Activated CD4-positive, alpha-beta memory T cell treated with anti-CD3 and anti-CD28 coated beads, Interleukin-2, amount 10 ng/mL, durations not matched to agents 7 days and 5 days (primary cell): ENCODE measurements at places on chromosomes 2 and 18. TPM values are rescaled to one million over a fixed set of nuclear protein-coding genes. Genes with fewer than 3 reads are reported as not detected.

SOX11 gene
- total RNA-seq = not detected

RAB17 gene
- total RNA-seq = not detected

GPR17 gene
- total RNA-seq = not detected

ELOA2 gene
- total RNA-seq = not detected

STK17B gene
- total RNA-seq = 367 TPM

NCK2 gene
- total RNA-seq = 70.8 TPM

SAP130 gene
- 37.5 TPM for total RNA-seq

WDR54 gene
- total RNA-seq = 105 TPM

DNA sequence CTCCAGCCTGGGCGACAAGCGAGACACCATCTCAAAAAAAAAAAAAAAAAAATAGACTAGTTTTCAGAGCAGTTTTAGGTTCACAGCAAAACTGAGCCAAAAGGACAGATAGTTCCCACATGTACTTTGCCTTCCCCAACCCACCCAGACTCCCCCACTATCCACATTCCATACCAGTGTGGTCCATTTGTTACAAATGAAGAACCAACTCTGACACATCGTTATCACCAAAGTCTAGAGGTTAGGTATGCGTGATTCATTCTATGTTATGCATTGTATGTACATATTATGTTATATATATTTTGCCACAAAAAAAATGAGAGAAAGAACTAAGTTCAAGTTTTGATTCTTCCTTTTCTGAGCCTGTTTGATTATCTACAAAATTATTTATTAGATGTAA is 3.5 kb downstream of the DUSP11 start:
- no peak for DNase-seq
- H3K4me3 ChIP-seq = no peak overlapping the region
- H3K36me3 ChIP-seq = peaks cover 54% of the 10 kb centered on the region
- H3K27me3 ChIP-seq = no peaks in the 10 kb centered on the region
- no peak overlapping the region for H3K27ac ChIP-seq
- peaks cover 31% of the 10 kb centered on the region for H3K4me1 ChIP-seq

- no peak overlapping the region for H3K4me3 ChIP-seq
- no peak overlapping the region for H3K27ac ChIP-seq
- peaks cover 16% of the 10 kb centered on the region for H3K4me1 ChIP-seq
- DNase-seq = no peak
These were observed 44.9 kb upstream of the PELI1 start for GRCh38 chr2:64189167-64189566.

GRCh38 chr2:197946562-197946961 is 142.2 kb downstream of the PLCL1 start:
- H3K36me3 ChIP-seq = no peaks in the 10 kb centered on the region
- H3K4me3 ChIP-seq = no peak overlapping the region
- no peaks in the 10 kb centered on the region for H3K27me3 ChIP-seq
- H3K27ac ChIP-seq = no peak overlapping the region
- DNase-seq = no peak
- no peaks in the 10 kb centered on the region for H3K4me1 ChIP-seq

DNA sequence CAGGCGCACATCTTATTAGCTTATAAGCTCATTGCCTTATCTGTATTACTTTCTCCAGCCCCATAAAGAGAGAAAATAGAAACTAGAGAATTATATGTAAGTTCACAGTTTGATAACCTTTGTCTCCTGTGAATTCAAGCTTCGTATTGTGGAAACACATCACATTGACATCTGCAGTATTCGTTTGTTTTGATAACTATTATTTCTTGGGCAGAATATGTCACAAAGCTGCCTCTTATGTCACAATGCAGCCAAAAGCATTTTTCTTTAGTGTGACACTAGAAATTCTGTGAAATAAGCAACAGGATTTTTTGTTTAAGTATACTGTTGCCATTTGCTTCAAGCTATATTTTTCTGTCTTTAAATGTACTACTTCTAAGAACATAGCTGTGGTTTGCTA is 221.5 kb downstream of the DOK6 start:
- H3K27me3 ChIP-seq = no peaks in the 10 kb centered on the region
- H3K4me3 ChIP-seq = no peak overlapping the region
- DNase-seq = no peak
- H3K27ac ChIP-seq = no peak overlapping the region

DNA sequence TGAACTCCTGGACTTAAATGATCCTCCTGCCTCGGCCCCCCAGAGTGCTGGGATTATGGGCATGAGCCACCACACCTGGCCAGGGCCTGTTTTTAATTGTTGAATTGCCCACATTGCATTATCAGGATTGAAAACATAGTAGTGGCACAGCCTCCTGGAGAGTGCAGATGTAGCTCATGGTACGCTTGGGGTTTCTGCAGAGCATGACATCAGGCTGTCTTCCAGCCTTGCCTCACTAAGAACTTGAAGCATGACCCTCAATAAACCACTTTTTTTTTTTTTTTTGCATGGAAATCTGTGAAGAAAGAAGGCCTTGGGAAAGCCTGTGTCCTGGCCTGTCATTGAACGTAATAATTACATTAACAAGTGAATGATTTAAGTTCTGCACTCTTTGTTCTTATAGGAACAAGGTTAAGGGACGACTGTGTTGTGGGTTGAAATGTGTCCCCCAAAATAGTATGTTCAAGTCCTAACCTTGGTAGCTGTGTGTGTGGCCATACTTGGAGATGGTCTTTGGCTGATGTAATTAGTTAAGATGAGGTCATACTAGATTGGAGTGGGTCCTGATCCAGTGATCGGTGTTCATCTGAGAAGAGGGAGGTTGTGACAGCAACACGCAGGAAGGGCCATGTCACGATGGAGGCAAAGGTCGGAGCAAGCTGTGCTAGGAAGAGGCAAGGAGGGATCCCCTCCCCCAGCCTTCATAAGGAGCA is 90.2 kb downstream of the AGAP1 start:
- no peak for DNase-seq
- no peaks in the 10 kb centered on the region for H3K36me3 ChIP-seq
- H3K27ac ChIP-seq = no peak overlapping the region

- peaks cover 56% of the 10 kb centered on the region for H3K36me3 ChIP-seq
- no peak overlapping the region for H3K4me3 ChIP-seq
- DNase-seq = no peak
- H3K27ac ChIP-seq = no peak overlapping the region
- no peaks in the 10 kb centered on the region for H3K27me3 ChIP-seq
- H3K4me1 ChIP-seq = peaks cover 26% of the 10 kb centered on the region
These were observed 10.6 kb downstream of the SLC1A4 start for GRCh38 chr2:64999754-65000153.

DNA sequence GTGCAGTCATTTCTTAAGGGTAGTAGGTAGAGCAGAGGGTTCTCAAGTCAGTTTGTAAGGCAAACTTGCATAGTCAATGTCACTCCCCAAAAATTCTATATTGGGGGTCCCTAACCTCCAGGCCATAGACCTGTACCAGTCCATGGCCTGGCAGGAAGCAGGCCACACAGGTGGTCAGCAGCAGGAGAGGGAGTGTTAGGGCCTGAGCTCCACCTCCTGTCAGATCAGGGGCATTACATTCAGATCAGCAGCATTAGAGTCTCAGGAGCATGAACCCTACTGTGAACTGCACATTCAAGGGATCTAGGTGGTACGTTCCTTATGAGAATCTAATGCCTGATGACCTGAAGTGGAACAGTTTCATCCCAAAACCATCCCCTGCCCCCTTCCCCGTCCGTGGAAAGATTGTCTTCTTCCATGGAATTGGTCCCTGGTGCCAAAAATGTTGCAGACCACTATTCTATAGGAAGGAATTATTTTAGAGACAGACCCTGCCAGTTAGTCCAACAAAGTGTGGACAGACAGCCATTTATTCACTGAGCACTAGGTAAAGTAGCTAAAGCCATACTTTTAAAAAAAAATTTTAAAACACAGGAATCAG is 6.7 kb downstream of the COA5 start:
- peak; percentile 34 for DNase-seq
- no peak overlapping the region for H3K4me3 ChIP-seq
- no peak overlapping the region for H3K27ac ChIP-seq
- no peaks in the 10 kb centered on the region for H3K27me3 ChIP-seq

GRCh38 chr2:209208211-209208610 is 215.6 kb upstream of the MAP2 start:
- no peaks in the 10 kb centered on the region for H3K36me3 ChIP-seq
- no peak for DNase-seq
- no peaks in the 10 kb centered on the region for H3K4me1 ChIP-seq
- H3K27me3 ChIP-seq = no peaks in the 10 kb centered on the region

DNA sequence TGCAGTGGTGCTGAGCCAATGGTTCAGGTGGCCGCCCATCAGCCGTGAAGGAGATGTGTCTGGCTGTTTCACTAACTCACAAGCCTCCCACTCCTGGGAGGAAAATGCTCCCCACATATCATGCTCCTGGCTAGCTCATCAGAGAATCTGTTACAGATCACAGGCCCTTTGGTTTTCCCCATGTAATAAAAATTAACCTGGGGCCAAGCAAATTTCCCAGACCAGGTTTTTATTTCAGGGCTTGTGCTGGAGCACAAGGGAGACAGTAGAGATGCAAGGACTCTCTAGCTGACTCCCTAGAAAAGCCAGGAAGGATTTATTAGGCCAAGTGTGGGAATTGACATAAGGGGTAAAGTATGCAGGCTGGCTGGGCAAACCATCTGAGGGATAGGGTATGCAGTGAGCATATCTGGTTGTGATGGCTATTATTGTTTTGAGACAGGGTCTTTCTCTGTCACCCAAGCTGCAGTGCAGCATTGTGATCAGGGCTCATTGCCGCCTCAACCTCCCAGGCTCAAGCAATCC is 40.6 kb upstream of the CCBE1 start:
- H3K27ac ChIP-seq = no peak overlapping the region
- DNase-seq = no peak
- no peaks in the 10 kb centered on the region for H3K4me1 ChIP-seq
- H3K27me3 ChIP-seq = peaks cover 3% of the 10 kb centered on the region
- H3K36me3 ChIP-seq = no peaks in the 10 kb centered on the region

DNA sequence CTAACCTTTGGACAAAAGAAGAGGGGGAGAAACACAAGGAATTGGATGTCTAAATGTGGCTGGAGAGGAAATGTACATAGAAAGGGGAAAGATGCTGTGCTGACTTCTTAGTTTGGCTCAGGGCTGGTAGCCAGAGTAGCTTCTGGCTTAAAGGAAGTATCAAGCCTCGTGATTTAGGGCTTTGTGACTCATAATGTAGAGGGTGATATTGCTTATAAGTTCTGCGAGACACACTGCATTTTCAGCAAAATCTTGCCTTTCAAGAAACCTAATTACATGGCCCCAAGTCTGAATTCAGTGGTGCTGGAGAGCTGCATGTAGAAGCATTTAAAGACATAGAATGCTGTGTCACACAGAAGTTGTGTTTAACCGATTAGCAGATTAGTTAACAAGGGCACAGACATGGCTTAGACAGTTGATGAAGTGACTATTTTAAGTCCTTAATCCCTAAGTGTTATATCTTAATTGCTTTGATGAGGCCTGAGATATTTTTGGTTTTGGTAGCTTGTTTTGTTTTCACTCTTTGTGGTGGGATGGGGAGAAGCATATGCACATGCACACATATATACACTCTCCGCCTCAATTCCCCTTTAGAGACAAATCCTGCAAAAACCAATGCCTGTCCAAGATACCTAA is 66.4 kb downstream of the EPAS1 start:
- H3K27ac ChIP-seq = peak overlapping the region; percentile 45
- H3K36me3 ChIP-seq = peaks cover 32% of the 10 kb centered on the region
- no peak overlapping the region for H3K4me3 ChIP-seq
- peak; percentile 30 for DNase-seq
- H3K27me3 ChIP-seq = no peaks in the 10 kb centered on the region

DNA sequence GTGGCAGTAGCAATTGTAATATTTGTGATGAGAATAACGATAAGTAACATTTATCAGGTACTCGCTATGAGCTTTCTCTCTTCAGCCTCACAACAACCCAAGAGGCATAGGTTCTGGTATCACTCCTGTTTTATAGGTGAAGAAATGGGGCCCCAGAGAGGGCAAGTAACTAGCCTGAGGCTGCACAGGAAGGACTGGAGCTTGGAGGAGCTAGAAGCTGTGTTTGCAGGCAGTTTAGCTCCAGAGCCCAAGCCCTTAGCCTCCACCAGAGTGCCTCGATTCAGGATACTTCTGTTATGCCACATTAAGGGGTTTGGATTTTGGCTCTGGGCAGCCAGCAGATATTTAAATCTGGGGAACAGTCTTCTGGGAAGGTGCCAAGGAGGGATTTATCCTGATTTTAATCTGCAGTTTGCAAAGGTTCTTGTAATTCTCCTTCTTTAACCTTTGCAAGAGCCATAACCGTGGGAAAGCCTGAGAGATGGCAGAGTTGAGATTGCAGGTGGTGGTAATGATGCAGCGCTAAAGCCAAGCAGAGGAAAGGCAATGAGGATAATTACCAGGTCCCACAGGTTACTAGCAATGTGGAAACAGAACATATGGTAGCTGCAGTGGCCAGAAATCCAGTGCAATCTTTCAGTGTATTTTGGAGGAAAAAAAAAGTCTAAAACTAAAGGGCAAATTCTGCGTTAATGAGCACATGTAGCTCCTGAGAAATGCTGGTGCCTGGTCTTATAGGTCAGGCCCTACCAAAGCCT is 9.1 kb downstream of the MOCOS start:
- no peak overlapping the region for H3K27ac ChIP-seq
- H3K4me3 ChIP-seq = no peak overlapping the region
- H3K36me3 ChIP-seq = no peaks in the 10 kb centered on the region
- H3K4me1 ChIP-seq = no peaks in the 10 kb centered on the region

GRCh38 chr18:55102501-55102900 is 143.2 kb upstream of the CCDC68 start:
- no peaks in the 10 kb centered on the region for H3K4me1 ChIP-seq
- H3K36me3 ChIP-seq = no peaks in the 10 kb centered on the region
- H3K27me3 ChIP-seq = no peaks in the 10 kb centered on the region
- no peak overlapping the region for H3K27ac ChIP-seq
- H3K4me3 ChIP-seq = no peak overlapping the region

- no peak overlapping the region for H3K27ac ChIP-seq
- no peaks in the 10 kb centered on the region for H3K36me3 ChIP-seq
- H3K27me3 ChIP-seq = no peaks in the 10 kb centered on the region
- H3K4me1 ChIP-seq = no peaks in the 10 kb centered on the region
These were observed 269.4 kb upstream of the CHAC2 start for GRCh38 chr2:53498210-53498609.

DNA sequence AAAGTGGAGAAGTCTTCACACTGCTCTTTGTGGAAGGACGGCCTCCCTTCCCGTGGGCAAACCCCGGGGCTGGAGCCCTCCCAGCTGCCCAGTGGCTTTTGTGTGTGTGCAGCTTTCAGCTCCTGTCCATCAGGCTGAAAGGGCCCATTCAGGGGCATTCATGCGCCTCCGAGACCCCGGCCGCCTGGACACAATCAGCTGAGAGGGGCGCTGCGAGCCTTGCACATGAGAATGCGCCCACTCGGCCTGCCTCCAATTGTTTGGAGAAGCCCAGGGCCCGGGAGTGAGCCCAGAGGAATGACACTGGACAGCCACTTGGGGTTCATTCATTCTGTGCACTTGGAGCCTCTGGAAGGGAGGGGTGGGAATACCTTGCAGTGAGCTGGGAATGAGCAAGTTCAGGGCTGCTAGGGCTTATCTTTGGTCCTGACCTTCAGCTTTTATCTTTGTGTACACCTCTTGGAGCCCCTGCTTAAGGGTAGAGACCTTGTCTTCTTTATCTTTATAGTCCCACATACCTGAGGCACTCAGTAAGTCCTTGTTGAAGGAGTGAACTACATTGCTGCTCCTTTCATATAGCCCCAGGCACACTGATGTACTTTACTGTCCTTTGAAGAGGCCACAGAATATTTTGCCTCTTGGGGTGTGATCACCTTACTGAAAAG is 56.5 kb downstream of the TCF7L1 start:
- H3K4me1 ChIP-seq = peaks cover 7% of the 10 kb centered on the region
- no peak overlapping the region for H3K4me3 ChIP-seq
- H3K27me3 ChIP-seq = peaks cover 24% of the 10 kb centered on the region
- no peak overlapping the region for H3K27ac ChIP-seq
- DNase-seq = no peak
- no peaks in the 10 kb centered on the region for H3K36me3 ChIP-seq

- DNase-seq = no peak
- H3K4me3 ChIP-seq = no peak overlapping the region
- no peaks in the 10 kb centered on the region for H3K36me3 ChIP-seq
- peaks cover 1% of the 10 kb centered on the region for H3K27me3 ChIP-seq
- no peaks in the 10 kb centered on the region for H3K4me1 ChIP-seq
These were observed 102.6 kb upstream of the APCDD1 start for GRCh38 chr18:10351858-10352257.
